ENCODE measurements at places on chromosomes 2 and 18. TPM values are rescaled to one million over a fixed set of nuclear protein-coding genes. Genes with fewer than 3 reads are reported as not detected.

The ELOA2 gene
- total RNA-seq, result not detected

The RIT2 gene
- not detected for total RNA-seq

The CHRND gene
- not detected for total RNA-seq

DNA sequence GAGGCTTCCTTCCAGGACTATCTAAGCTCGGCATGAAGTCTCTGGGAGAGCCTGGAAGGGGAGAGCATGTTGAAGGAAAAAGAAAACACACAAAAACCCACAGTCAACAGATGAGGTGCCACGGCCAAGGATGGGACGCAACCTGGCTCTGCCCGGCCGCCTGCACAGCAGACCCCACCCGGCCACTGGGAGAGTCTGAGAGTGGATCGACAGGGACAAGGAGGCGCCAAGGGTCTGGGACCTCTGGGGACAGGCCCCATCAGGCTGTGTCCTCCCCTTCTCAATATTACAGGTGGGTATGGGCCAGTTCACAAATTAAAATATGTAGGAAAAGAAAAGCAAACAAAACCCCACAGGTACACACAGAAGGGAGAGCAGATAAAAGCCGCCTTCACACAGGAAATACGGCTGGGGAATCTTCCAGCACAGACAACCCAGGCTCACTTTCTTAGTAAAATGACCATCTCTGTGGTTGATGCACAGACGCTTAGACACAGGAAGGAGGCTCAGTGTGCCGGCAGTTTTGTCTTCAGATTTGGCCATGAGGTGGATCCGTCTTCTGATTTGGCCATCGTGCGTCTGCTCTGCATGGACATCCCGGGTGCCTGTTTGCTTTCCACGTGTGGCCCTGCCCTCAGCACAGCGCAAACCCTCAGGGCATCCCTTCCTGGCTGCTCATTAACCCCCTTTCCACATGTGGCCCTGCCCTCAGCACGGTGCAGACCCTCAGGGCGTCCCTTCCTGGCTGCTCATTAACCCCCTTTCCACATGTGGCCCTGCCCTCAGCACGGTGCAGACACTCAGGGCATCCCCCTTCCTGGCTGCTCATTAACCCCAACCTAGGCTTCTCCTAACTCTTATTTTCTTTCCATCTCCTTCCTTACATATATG is 138.4 kb downstream of the EIPR1 start:
- DNase-seq, result no peak

- DNase-seq, result no peak
These were observed 14.6 kb downstream of the ZNF519 start for GRCh38 chr18:14117606-14118005.

DNA sequence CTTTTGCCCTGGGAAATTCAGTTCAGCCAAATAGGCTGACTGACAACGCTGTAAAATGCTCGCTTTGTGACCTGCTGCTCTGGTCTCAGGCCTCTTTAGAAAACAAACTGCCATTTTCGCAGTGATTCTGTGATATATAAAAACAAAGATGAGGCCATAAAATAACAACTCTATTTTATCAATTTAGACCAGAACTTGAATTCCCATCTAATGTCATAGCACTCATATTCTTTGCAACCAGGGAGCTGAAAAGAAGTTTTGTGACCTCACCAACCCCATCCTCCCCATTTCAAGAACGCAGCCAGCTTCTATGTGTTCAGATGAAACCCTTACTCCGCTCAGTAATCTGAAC is 40.3 kb downstream of the TCF4 start:
- DNase-seq, result no peak

GRCh38 chr2:102848366-102848839 is 86.6 kb downstream of the TMEM182 start:
- DNase-seq, result peak; percentile 76

DNA sequence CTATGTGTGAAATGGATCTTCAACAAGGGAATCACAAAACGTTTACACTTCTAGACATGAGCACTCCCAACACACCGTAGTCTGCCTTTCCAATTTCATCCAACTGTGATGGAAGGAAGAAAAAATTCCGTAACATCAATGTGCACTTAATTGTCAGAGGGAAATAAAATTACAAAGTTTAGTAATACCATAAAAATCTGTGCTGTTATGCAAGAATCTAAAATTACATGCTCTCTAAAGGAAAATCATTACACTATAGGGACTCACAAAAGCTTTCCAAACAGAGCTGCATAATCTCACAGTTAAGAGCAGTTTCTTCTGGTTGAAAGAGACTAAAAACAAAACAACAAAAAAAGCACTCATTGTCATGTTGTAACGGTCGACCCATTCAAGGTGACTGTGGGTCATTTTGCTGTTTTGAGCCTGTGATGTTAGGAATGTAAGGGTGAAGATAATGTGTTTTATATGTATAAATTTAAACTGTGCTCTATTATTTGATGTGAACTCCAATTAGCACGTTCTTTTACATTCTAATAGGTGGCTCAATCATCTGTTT is 698.0 kb downstream of the TDRD15 start:
- no peak for DNase-seq

DNA sequence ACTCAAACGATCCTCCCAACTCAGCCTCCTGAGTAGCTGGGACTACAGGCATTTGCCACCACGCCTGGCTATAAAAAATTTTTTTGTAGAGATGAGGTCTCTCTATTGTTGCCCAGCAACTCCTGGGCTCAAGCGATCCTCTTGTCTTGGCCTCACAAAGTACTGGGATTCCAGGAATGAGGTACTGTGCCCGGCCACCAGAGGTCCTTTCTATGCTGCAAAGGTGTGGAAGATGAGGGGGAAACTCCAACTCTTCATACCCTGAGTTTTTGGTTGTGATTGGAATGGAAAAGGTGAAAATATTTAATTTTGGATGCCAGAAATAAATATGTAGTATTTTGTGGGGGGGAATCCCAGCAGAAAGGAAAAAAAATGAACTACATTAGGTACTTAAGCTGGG is 36.0 kb downstream of the MRPL33 start:
- no peak for DNase-seq

DNA sequence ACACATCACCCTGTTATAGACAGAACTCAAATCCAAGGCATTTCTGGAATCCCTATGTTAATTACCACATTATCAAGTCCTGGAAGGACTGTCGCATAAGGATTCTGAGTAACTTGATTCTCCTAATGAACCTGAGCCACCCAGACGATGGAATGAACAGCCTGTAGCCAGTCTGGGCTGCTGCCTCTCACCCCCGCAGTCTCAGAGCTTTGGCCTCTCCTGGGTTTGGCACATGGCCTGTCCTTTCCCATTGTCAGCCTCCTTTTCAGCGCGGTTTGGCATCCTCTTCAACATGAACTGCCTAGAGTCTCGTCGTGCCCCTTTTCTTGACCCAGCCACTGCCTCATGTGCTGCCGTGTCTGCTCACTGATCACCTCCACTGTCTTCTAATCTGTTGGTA is 147.6 kb downstream of the SLC8A1 start:
- DNase-seq, result peak; percentile 29

DNA sequence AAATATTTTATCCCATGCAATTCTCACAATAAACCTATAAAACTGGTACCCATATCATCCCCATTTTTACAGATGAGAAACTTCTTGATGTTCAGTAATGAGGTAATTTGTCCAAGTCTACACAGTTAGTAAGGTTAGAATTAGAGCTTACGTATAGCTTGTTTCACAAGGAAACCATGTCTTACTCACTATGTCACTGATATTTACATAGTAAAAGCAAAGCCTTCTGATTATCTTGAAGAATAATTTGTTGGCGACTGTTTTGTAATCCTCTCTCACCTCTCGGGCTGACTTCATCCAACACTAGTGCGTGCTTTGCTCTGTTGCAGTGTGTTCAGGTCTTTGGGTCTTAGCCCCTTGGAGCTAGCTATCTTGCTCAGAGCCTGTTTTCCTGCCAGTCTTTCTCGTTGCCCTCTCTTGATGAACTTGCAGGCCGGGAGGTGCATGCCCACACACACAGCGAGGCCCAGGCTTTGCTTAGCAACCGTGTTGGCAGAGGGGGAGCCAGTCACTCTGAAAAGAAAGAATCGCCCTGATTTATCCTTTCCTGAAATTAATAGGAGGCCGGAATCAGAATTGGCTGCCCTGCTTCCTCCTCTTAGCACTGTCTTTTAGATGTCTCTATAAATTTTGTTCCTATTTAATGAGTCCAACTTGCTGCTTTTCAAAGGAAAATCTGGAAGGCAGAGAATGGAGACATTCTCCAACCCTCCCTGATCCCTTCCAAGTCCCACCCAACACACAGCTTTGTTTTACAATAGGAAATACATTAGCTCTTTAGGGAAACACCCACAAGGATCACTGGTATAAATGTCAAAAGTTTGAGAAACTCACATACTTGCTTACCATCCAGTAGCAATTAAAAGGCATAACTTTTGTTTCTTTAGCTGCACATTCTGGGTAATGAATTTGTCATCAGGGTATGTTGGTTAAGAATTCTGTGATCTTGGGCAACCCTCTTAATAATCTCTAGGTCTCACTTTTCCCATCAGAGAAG is 97.6 kb upstream of the SEC11C start:
- DNase-seq, result no peak

- DNase-seq, result no peak
These were observed 2.6 kb downstream of the GRHL1 start for GRCh38 chr2:9954136-9954535.

- DNase-seq, result no peak
These were observed 430 bp upstream of the CHMP1B start for GRCh38 chr18:11850821-11851145.

DNA sequence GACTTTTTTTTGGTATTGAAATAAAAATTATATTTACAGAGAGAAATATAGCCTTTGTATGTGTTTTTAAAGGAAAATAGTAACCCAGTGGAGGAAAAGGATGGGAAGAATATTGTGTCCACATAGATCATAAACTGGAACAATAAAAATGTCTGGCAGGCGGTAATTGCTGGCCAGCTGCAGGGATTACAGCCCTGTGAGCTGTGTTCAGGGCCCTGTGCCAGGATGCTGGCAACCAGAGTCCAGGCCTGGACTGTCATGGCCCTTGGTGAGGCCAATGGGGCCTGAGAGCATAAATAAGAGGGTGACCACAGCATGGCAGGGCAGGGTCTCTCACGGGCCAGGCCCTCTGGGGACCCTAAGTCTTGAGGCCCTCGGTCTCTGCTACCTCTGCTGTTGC is 171.2 kb downstream of the ACOXL start:
- DNase-seq, result no peak

- peak; percentile 30 for DNase-seq
These were observed 238.2 kb upstream of the RBBP8 start for GRCh38 chr18:22694954-22695353.

- DNase-seq, result no peak
These were observed 41.3 kb downstream of the FSHR start for GRCh38 chr2:49113046-49113445.

DNA sequence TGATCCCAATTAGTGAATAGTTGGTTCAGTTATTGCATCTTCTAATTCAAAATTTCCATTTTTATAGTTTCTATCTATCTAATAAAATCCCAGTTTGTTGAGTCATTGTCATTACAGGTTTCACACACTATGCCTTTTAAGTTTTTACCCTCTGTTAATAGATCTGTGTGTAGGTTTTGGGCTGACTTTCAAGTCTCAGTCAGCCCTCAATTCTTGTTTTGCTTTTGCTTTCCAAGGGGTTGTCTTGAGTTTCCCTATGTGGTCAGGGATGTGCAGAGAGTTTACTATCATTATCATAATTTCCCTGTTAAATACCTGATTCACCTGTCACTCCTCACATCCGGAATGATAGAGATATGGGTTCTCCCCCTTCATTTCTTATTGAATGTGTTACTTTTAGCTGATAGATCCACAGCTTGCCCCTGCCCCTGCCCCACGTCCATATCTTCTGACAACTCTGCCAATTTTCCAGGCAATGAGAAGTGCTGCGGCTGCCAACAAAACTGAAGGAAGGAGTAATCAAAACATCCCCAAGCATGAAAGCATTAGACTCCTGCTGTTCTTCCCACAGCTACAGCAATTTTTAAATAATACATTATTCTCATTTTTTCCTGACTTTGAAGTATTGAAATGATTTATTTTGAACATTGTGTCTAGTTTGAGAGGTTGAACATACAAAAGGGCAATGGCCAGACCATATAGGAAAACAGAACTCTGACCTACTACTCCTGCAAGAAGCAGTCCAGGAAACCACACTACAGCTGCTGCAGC is 1064.8 kb downstream of the SUCLG1 start:
- DNase-seq, result no peak

DNA sequence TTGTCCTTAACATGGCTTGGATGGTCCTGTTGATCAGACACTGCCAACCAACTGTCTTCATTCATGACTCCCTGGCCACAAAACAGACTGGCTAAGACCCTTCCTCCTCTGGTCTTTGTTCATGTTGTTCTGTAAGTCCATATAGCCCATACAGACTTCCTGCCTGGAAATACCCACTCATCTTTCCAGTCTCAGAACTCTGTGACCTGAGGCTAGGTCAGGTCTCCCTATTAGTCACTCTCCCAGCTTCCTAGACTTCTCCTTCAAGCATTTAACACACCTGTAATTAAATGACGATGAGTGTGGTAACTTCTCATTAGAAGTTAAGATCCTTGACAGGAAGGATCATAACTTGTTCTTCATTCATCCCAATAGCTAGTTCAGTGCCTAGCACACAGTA is 56.3 kb downstream of the CCDC93 start:
- DNase-seq, result no peak

- no peak for DNase-seq
These were observed 5.1 kb downstream of the NCK2 start for GRCh38 chr2:105749583-105750400.

DNA sequence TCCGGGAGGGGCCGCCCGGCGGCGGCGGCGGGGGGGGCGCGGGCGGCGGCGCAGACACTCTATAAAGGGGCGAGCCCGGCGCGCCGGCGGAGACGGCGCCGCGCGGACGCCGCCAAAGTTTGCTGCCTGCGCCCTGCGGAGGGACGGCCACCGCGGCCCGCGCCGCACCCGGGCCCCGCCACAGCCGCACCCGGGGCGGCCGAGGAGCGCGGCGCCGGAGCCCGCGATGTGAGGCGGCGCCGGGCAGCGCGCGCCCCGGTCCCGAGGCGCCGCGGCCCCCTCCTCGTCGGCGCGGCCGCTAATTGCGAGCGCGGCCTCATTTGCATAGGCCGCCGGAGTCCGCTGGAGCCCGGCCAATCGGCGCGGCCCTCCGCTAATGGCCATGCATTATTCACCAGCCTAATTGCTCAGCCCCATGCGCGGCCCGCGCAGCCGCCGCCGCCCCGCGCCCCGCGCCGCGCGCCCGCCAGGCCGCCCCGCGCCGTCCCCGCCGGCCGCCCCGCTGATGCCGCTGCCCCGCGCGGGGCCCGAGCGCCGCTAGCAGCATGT is at the start of gene SALL3:
SALL3 (plus strand) TSS at position 89 of the 549 bp plus-strand sequence; CDS start at position 546, 457 bp downstream.
- no peak for DNase-seq

DNA sequence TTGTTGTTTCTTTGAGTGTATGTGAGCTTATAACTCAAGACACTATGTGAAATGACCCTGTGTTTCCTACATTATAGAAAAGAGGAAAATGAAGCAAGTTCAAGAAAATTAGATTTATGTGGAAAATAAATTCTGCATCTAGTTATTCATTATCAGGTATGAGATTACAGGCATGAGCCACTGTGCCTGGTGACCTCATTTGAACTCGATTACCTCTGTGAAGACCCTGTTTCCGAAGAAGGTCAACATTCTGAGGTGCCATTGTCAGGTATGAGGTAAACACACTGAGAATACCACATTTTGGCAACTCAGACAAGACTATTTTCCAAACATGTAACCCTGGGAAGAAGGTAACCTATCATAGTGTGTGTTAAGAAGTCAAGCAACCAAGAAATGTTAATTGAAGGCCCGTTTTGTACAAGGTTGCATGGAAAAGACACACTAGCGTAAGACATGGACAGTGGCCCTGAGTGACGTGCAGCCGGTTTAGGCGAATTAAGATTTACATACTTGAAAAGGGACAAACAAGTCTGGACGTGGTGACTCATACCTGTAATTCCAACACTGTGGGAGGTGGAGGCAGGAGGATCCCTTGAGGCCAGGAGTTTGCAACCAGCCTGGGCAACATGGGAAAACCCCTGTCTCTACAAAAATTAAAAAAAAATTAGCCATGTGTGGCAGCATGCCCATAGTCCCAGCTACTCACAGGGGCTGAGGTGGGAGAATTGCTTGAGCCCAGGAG is 186.6 kb downstream of the NEDD4L start:
- DNase-seq, result no peak

Measured in heart right ventricle (tissue), 16 donors.